ENCODE measurements at places on chromosomes 12 and 14.

- no peak for DNase-seq
Measured at GRCh38 chr12:70648831-70649230, 11.6 kb upstream of the PTPRB start.

- no peak for DNase-seq
Measured at GRCh38 chr12:109963743-109964429, 32.3 kb downstream of the GIT2 start.

GRCh38 chr14:65296876-65297275 is 115.7 kb upstream of the FUT8 start:
- DNase-seq: no peak

DNA sequence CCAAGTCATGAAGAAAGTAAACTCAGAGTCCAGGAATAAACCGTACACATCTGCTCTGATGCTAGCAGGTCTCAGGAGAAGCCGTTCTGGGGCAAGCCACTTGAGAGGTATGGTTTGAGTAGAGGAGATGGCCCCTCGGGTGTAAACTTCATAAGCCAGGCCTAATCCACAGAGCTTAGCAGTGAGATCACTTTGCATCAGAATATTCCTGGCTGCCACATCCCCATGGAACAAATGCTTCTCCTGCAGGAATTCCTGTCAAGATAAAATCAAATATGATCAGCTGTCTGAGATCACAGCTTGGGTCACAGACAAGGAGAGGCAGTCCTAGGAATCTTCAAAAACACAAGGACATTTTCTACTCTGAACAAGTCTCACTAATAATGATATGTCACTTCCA is 11.2 kb upstream of the MAGOHB start:
- DNase-seq: no peak

GRCh38 chr12:130186651-130187268 is 24.5 kb downstream of the FZD10 start:
- no peak for DNase-seq

DNA sequence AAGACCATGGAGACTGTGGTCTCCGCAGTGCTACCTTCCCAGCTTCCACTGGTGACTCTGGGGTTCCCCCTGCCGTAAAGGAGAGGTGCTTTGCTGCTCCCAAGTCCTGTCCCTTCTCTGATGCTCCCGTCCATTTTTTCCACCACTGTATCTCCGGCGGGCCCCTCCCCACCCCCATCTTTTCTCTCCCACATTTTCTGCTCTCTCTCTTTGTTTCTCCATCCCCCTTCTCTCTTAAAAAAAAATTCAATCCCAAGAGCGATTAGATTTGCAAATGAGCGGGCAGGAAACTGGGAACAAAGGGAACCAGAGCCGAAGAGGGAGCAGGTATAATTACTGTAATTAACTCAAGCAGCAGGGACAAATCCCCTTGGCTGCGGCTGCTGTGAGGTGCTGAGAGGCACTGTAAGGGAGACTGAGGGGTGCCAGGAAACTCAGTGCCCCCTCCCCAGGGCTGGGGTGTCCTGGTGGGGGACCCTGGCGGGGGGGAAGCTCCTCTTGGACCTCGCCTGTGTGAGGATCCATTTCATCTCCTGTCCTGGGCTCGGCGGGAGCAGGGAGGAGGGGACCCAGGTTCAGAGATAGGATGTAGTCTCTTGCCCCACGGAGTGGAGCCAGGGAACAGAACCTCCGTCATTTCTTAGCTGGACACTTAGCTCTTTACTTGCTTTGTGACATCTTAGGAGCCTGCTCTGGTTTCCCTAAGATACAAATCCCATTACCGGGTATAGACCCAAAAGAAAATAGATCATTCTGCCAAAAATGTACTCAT is 140.4 kb upstream of the NRXN3 start:
- no peak for DNase-seq

DNA sequence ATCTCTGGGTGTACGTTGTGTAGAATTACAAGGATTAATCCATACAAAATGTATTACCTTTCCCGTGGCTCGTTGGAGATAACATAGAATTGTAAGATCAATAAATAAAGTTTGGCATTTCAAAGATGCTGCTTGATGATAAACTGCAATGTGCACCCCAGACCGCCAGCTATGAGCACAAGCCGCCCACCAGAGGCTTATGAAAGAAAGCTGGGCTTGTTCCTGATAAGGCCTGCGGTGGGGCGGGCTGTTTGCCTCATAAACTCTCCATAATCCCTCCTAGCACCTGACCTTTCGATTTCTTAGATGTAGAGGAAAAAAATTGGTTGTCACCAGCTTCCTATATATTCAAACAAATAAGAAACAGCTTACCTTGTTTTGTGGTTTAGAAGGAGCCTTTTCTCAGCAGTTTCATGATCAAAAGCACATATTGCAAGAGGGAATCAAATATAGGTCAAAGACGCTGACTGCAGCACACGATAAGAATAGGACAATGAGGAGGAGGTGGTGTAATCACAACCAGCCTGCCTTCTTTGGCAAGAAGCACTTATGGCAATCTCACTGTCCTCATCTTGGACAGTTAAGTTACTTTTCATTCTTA is 293.6 kb downstream of the RMST start:
- DNase-seq: no peak

- no peak for DNase-seq
Measured at GRCh38 chr12:2284321-2284813, 231.6 kb downstream of the CACNA1C start.

DNA sequence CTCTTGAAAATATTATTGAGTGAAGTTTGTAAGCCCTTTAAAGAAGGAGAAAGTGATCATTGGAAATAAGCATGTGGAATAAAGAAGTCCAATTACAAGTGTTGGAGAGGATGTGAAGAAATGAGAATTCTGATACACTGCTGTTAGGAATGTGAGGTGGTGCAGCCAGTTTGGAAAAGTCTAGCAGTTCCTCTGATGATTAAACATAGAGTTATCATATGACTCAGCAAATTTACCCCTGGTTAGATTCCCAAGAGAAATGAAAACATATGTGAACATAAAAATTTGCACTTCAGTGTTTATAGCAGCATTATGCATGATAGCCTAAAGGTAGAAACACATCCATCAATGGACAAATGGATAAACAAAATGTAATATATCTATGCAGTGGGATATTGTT is 319.9 kb downstream of the AEBP2 start:
- no peak for DNase-seq

GRCh38 chr12:119679081-119679480 is 11.1 kb downstream of the PRKAB1 start:
- no peak for DNase-seq

GRCh38 chr12:110037315-110037714 is 11.0 kb downstream of the C12orf76 start:
- no peak for DNase-seq

DNA sequence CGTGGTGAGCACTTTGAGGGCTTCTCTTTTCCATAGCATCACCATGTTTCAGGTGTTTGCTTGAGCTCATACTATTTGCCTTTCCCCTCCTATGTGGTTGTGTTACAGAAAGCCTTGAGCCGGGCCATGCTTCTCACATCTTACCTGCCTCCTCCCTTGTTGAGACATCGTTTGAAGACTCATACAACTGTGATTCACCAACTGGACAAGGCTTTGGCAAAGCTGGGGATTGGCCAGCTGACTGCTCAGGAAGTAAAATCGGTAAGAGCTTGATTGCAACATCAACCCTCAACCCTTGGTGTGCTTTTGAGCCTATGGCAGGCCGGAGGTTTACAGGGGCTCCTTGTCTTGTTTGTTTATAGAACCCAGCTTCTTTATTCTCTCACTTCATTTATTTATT is 8.1 kb downstream of the LETMD1 start:
- no peak for DNase-seq

GRCh38 chr12:7486512-7486911 is 17.1 kb downstream of the CD163 start:
- no peak for DNase-seq

GRCh38 chr12:65670775-65671174 is 153.5 kb upstream of the HMGA2 start:
- DNase-seq: no peak

DNA sequence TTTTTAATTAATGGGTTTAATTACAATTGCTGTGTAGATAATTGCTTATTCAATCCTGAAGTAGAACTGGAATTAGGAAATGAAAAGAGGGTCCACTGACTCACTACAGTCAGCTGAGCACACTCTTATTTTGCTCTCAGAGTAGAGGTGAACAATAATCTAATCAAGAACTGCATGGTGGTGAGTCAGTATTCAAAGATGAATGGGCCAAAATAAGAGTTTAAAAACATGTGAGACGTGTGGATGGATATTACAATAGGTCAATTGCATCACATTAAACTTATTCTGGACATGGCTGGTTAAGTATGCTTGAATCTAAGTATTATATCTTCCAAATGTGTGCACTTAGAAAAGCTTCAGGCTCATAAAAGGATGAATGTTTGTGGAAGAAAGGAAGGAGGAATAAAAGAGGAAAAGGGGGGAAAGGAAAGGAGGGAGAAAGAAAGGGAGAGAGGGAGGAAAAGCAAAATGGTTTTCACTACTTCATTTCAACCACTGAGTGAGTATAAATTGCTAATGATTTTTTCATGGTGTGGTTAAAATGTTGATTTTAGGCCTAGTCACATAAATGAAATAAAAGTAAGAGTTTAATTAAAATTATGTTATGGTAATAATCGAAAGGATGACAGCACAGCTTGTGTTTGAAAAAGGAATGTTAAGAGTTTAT is 27.0 kb upstream of the EEA1 start:
- DNase-seq: no peak

DNA sequence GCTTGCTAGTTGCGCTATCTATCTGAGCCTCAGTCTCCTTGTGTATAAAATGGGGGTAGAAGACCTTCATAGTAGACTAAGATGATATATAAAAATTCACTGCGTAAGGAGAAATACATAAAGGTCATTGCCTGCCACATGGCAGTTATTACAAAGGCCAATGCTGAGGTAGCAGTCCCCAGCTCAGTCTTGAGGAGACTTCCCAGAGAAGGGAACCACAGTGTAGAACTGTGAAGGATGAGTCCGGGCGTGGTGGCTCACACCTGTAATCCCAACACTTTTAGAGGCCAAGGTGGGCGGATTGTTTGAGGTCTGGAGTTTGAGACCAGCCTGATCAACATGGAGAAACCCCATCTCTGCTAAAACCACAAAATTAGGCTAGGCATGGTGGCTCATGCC is 17.1 kb upstream of the SP7 start:
- DNase-seq: no peak

GRCh38 chr14:41409806-41410205 is 196.9 kb upstream of the LRFN5 start:
- DNase-seq: no peak

GRCh38 chr12:2691345-2692071 is 103.3 kb upstream of the FKBP4 start:
- DNase-seq: peak; percentile 25

GRCh38 chr12:88242571-88242925 is 100.4 kb downstream of the TMTC3 start:
- DNase-seq: no peak

DNA sequence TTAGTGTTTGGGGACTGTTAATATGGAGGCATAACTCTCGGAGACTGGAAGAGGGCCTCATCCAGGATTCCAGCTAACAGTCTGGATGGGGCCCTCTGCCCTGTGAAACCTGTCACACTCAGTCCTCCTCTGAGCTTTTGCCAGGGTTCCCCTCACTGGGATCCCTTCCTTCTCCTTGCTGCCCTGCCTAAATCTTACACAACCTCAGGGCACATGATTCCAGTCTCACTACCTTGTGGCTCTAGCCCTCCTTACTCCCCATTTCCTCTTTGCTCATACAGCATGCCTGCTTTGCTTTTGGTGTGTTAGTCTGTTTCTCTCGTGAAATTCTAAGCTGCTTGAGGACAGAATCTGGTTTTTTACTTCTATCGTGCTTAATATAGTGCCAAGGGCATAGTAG is 942 bp upstream of the GSG1 start:
- no peak for DNase-seq

DNA sequence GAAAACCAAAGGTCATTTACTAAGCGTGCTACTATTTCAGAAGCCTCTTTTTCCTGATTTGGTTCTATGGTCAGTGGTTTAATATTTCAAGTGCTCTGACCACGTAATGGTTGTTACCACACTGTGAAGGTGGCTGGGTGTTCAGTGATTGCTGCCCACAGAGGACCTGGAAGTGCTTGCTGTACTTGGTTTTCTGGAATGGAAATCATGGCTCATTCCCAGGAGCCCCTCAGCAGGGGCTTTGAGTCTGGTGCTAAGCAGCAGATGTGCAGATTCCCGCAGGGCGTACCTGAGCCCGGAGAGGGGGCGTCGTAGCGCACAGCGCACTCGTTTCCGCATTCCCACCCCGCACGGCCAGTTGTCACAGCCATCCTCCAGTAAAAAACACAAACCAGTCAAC is 50.5 kb downstream of the TRAF3 start:
- DNase-seq: no peak

GRCh38 chr14:60184146-60184904 is 19.1 kb upstream of the DHRS7 start:
- peak; percentile 44 for DNase-seq

- no peak for DNase-seq
Measured at GRCh38 chr12:11958221-11959091, 112.3 kb upstream of the BCL2L14 start.

- DNase-seq: no peak
Measured at GRCh38 chr12:108187831-108188230, 58.7 kb downstream of the WSCD2 start.

DNA sequence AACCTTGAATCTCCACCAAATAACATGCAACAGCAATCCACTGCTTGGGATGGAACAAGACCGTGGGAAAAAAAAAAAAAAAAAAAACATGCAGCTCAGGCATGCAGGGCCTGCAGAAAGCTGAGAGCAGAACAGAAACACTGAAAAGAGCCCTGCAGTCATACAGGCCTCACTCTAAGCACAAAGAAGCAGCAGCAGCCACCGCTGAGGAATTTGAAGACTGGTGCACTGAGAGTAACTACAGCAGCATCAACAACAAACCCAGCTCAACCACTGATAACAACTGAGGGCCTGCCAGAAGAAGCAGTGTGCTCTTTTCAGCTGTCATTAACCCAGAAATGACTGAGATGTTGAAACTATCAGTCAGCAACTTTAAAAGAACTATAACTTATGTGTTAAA is 354.7 kb upstream of the TMTC1 start:
- DNase-seq: no peak

DNA sequence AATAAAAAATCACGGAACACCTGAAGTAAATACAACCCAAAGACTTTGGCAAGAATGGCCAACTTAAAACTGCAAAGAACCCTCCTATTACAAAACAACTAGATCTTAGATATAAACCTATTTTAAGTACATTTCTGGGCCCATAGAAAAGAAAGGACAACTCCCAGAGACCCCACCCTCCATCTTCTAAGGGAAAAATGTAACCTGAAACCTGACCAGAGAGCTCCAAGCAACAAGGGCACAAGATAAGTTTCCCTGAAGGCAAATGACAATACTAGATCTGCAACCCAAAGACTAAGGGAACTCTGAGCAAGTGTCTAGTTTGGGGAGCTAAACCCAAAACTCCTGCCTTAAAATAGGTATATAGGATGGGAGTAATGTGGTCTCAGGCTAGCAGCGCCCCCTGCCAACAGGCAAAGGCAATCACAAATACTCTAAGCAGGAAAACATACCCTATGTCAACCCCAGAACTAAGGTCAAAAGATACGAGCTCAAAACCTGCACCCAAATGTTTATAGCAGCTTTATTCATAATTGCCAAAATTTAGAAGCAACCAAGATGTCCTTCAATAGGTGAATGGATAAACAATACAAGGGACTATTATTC is 218.9 kb downstream of the ITPR2 start:
- no peak for DNase-seq

All from effector CD4-positive, alpha-beta T cell (primary cell).